ENCODE measurements at places on chromosomes 2 and 18. TPM values are rescaled to one million over a fixed set of nuclear protein-coding genes. Genes with fewer than 3 reads are reported as not detected.

ANKRD30B gene
- polyA plus RNA-seq = 0.09 TPM

UGT1A5 gene
- not detected for polyA plus RNA-seq

- H3K27me3 ChIP-seq = peaks cover 2% of the 10 kb centered on the region
- no peak for DNase-seq
- no peak overlapping the region for H3K27ac ChIP-seq
- no peaks in the 10 kb centered on the region for H3K4me1 ChIP-seq
- no peak overlapping the region for H3K4me3 ChIP-seq
Observed at GRCh38 chr2:102313025-102313424, 1.7 kb downstream of the IL1RL1 start.

RANBP2 gene
- 32.5 TPM for polyA plus RNA-seq

- H3K27ac ChIP-seq = no peak overlapping the region
- no peaks in the 10 kb centered on the region for H3K4me1 ChIP-seq
- H3K27me3 ChIP-seq = no peaks in the 10 kb centered on the region
- DNase-seq = no peak
- H3K4me3 ChIP-seq = no peak overlapping the region
Observed at GRCh38 chr18:30991397-30991796, 51.1 kb downstream of the DSC3 start.

DNA sequence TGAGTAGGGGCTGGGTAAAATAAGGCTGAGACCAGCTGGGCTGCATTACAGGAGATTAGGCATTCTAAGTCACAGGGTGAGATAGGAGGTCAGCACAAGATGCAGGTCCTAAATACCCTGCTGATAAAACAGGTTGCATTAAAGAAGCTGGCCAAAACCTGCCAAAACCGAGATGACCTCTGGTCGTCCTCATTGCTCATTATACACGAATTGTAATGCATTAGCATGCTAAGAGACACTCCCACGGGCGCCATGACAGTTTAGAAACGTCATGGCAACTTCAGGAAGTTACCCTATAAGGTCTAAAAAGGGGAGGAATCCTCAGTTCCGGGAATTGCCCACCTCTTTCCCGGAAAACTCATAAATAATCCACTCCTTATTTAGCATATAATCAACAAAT, 132.2 kb downstream of the ARL4C start:
- no peaks in the 10 kb centered on the region for H3K36me3 ChIP-seq
- H3K27me3 ChIP-seq = peaks cover 3% of the 10 kb centered on the region
- H3K4me1 ChIP-seq = no peaks in the 10 kb centered on the region

CYRIA gene
- 7.1 TPM for polyA plus RNA-seq

CNDP1 gene
- 0.44 TPM for polyA plus RNA-seq

DNA sequence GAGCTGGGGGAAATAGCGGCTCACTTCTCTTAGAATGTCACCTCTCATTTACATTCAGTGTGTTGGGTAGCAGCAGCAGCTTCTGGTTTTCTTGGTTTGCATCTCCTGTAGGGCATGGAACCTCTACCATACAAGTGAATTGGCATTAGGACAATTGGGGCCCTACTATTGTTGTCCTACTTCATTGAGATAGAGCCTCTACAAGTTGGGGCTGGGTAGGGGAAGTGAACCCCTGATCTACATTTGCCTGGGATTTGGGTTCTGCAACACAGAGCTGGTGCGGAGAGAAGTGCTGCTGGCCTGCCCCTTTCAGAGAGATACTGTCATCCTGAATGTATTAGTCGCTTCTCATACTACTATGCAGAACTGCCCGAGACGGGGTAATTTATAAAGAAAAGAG, 391.6 kb upstream of the HS6ST1 start:
- no peaks in the 10 kb centered on the region for H3K27me3 ChIP-seq
- H3K4me1 ChIP-seq = no peaks in the 10 kb centered on the region
- DNase-seq = no peak
- no peak overlapping the region for H3K4me3 ChIP-seq

FOXD4L1 gene
- 3.2 TPM for polyA plus RNA-seq

PIEZO2 gene
- 25.0 TPM for polyA plus RNA-seq

LBX2 gene
- polyA plus RNA-seq = 0.64 TPM

DNA sequence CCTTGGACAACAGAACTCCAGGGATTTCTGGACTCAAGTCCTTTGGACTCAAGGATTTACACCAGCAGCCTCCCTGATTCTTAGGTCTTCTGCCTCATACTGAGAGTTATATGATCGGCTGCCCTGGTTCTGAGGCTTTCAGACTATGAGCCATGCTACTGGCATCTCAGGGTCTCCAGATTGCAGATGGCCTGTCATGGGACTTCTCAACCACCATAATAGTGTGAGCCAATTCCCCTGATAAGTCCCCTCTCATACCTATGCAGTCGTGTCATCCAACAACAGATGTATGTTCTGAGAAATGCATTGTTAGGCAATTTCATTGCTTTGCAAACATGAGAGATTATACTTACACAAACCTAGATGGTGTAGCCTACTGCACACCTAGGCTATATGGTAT, 61.4 kb upstream of the MSTN start:
- DNase-seq = no peak
- H3K36me3 ChIP-seq = no peaks in the 10 kb centered on the region
- H3K27ac ChIP-seq = no peak overlapping the region
- H3K4me3 ChIP-seq = no peak overlapping the region
- H3K27me3 ChIP-seq = no peaks in the 10 kb centered on the region

DNA sequence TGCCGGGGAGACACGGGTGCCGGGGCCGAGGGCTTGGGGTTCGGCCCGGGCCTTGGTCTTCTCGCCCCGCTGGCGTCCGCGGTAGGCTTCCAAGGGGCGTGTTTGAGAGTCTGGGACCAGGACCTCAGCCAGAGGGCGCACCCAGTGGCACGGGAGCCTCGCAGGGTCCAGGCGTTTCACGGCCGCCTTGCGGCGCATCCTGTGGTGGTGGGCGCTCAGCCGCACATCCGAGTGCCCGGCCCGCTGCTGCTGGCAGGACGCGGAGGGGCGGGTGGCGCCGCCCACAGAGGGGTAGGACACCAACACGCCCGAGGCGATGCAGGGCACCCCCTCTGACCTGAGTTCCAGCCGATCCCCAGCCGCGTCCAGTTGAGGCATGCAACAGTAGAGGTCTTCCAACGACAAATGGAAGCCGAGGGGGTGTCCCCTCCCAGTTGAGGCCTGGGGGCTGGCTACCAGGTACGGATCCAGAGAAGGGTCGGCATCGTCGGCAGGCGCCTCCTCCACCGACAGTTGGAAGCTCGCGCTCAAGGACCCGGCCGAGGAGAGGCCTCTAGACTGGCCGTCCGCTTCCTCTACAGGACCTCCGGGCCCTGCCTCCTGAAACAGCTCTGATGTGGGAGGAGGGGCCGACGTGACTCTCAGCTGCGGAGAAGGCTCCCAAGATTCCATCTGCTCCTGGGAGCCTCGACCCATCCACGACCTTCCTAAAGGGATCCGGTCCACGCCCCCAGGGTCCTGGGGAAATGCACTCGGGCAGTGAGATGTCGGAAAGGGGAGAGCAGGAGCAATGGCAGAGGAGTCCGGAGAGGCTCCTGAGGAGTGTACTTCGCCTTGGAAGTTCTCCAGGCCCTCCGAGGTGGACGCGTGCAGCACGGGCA, 6.3 kb downstream of the C2orf81 start:
- peak overlapping the region; percentile 60 for H3K27ac ChIP-seq
- peaks cover 37% of the 10 kb centered on the region for H3K4me1 ChIP-seq
- peak overlapping the region; percentile 66 for H3K4me3 ChIP-seq
- DNase-seq = peak; percentile 80
